ENCODE measurements at places on chromosomes 3 and 15. TPM values are rescaled to one million over a fixed set of nuclear protein-coding genes. Genes with fewer than 3 reads are reported as not detected.

Gene NSMCE3
- 6.3 TPM for total RNA-seq

Gene ACKR4
- 1.0 TPM for total RNA-seq

Gene SHF
- total RNA-seq: 5.2 TPM

Gene GUCA1C
- not detected for total RNA-seq

Gene CCDC174
- total RNA-seq: 24.7 TPM

Measured in kidney (tissue), 22 donors.